ENCODE measurements at places on chromosomes 1 and 21.

DNA sequence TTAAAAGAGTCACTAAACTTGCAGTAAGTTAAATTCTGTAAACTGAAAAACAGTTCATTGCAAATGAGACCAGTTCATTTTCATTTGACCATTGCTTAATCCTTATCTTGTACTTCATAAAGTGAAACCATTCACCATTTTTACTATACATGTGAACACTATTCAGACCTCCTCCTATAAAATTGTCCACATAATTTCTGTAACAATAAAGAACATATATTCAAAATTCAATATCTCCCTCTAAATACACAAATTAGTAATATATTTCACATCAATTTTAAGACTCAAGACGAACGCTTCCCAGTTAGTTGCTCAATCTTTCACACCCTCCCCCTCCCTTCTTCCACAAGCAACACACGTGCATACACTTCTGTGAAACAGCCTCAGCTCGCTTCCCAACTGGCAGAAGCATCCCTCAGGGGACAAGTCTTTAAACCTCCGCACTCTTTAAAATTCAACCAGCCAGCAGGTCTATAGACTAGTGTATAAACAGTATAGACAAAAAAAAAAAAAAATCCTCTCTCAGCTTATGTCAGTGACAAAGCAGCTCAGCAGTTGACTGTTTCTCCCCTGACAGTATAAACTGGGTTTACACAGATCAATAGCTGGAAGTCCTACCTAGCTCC, 99.6 kb downstream of the DENND1B start:
- no peak for DNase-seq
- H3K4me3 ChIP-seq, result no peak overlapping the region
- H3K4me1 ChIP-seq, result peaks cover 3% of the 10 kb centered on the region
- no peaks in the 10 kb centered on the region for H3K27me3 ChIP-seq
- no peaks in the 10 kb centered on the region for H3K36me3 ChIP-seq

GRCh38 chr1:42674682-42675081, 7.5 kb upstream of the YBX1 start:
- no peak overlapping the region for H3K27ac ChIP-seq
- no peak overlapping the region for H3K4me3 ChIP-seq
- H3K27me3 ChIP-seq, result no peaks in the 10 kb centered on the region
- H3K36me3 ChIP-seq, result peaks cover 58% of the 10 kb centered on the region
- no peak for DNase-seq
- H3K4me1 ChIP-seq, result peaks cover 6% of the 10 kb centered on the region

DNA sequence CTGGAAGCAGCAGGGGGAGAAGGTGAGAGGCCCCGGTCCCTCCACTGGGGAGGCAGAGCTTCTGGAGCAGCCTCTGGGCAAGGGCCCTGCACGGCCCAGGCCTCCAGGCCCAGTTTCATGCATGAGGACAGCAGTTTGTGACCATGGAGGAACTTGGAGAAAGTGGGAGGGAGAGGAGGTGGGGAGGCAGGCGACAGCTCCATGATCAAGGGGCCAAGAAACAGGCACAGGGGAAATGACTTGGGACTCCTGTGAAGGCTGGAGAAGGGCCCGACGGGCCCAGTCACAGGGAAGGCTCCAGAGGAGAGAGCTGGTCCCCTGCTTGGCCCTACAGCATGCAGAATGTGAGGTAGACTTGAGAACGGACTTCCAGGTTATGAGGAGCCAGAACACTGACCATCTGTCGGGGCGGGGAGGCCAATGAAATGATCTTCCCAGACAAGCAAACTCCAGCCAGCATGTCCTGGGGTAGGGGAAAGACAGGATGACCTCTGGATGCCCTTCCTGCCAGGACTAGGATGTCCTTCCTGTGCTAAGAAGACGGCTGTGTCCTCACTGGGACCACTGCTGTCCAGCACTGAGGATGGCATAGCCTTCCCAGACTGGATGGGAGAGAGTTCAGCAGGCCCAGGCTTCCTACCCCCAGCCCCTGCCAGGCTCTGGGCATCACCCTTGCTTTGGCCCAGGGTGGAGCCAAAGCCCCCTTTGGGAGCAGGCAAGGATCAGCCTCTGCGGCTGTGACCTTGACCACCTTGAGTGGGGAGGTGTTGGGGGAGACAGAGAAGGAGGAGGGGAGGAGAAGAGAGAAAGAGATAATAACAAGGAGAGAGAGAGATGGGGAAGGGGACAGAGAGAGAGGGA, 548.2 kb downstream of the PTPRU start:
- no peak for DNase-seq
- no peak overlapping the region for H3K27ac ChIP-seq
- peaks cover 40% of the 10 kb centered on the region for H3K27me3 ChIP-seq
- no peak overlapping the region for H3K4me3 ChIP-seq
- H3K36me3 ChIP-seq, result no peaks in the 10 kb centered on the region
- H3K4me1 ChIP-seq, result no peaks in the 10 kb centered on the region

DNA sequence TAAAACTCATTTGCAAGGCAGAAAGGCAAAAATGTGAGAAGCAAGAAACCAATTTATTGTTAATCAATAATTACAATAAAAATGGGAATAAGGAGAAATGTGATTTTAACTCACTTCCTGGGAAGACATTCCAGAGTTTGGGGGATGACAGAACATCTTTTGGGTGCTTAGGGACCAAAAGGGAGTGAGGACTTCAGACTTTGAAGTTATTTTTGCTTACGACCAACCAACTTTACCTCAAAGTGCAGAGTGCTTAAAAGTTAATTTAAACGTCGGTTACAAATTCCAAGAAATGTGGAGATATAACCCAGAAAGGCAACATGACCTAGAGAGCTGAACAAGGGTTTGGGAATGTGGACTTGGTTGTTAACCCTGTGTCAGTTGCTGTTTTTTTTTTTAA, 234.5 kb upstream of the C1orf105 start:
- no peaks in the 10 kb centered on the region for H3K36me3 ChIP-seq
- no peak for DNase-seq
- no peak overlapping the region for H3K4me3 ChIP-seq
- peaks cover 40% of the 10 kb centered on the region for H3K4me1 ChIP-seq

DNA sequence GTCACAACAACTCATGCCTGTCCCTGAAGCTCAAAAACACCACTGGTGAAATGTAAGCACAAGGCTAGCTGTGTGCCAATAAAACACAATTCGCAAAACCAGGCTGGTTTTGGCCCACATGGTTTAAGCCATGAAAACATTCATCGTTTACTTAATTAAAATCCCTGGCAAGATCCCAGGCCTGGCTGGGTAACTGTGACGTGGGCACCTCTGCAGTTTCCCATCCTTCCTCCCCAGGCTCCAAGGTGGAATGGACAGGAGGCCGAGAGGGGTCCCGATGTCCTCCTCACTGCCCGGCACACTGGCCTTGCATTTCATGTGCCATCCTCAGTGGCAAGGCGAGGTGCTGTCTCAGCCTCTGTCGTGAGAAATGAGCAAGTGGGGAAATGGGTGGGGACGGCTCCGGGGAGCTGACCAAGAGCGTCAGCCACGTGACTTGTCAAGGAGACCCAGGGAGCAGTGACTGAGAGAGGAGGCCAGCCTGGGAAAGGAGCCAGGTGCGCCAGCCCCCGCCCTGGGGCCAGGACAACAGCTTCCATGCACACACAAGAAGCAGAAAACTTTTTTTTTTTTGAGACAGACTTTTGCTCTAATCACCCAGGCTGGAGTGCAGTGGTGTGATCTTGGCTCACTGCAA, 153.1 kb upstream of the RAB4A start:
- H3K4me3 ChIP-seq, result no peak overlapping the region
- no peaks in the 10 kb centered on the region for H3K27me3 ChIP-seq
- no peak for DNase-seq
- H3K27ac ChIP-seq, result no peak overlapping the region
- peaks cover 2% of the 10 kb centered on the region for H3K36me3 ChIP-seq

GRCh38 chr1:76659171-76659940, 207.9 kb upstream of the ST6GALNAC5 start:
- H3K4me1 ChIP-seq, result no peaks in the 10 kb centered on the region
- H3K36me3 ChIP-seq, result no peaks in the 10 kb centered on the region
- peaks cover 26% of the 10 kb centered on the region for H3K27me3 ChIP-seq
- DNase-seq, result no peak
- H3K4me3 ChIP-seq, result no peak overlapping the region
- H3K27ac ChIP-seq, result no peak overlapping the region

GRCh38 chr1:16075337-16076030, 2.0 kb upstream of the FAM131C start:
- H3K36me3 ChIP-seq, result no peaks in the 10 kb centered on the region
- no peak overlapping the region for H3K4me3 ChIP-seq
- H3K4me1 ChIP-seq, result peaks cover 24% of the 10 kb centered on the region

DNA sequence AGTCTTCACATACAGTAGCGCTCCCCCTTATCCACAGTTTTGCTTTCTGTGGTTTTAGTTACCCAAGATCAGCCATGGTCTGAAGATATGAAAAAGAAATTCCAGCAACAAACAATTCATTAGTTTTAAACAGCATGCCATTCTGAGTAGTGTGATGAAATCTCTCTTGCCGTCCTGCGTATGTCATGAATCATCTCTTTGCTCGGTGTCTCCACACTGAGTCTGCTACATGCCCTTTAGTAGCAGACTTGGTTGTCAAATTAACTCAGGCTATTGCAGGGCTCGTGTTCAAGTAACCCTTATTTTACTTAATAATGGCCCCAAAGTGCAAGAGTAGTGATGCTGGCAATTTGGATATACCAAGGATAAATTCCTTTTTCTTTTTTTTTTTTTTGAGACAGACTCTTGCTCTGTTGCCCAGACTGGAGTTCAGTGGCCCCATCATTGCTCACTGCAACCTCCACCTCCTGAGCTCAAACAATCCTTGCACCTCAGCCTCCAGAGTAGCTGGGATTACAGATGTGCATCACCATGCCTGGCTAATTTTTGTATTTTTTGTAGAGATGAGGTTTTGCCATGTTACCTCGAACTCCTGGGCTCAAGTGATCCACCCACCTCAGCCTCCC, 22.6 kb downstream of the PHACTR4 start:
- no peak overlapping the region for H3K4me3 ChIP-seq
- H3K4me1 ChIP-seq, result peaks cover 19% of the 10 kb centered on the region
- peaks cover 6% of the 10 kb centered on the region for H3K36me3 ChIP-seq

GRCh38 chr21:33856893-33857527, 58.6 kb downstream of the ATP5PO start:
- DNase-seq, result no peak
- no peak overlapping the region for H3K4me3 ChIP-seq
- H3K27me3 ChIP-seq, result peaks cover 7% of the 10 kb centered on the region
- H3K4me1 ChIP-seq, result no peaks in the 10 kb centered on the region
- no peak overlapping the region for H3K27ac ChIP-seq

GRCh38 chr1:195576641-195577040, 1031.6 kb downstream of the KCNT2 start:
- H3K36me3 ChIP-seq, result no peaks in the 10 kb centered on the region
- H3K4me1 ChIP-seq, result no peaks in the 10 kb centered on the region
- H3K27ac ChIP-seq, result no peak overlapping the region
- DNase-seq, result no peak
- no peak overlapping the region for H3K4me3 ChIP-seq
- no peaks in the 10 kb centered on the region for H3K27me3 ChIP-seq

GRCh38 chr1:52916241-52916975, 5.1 kb downstream of the ECHDC2 start:
- peaks cover 2% of the 10 kb centered on the region for H3K4me1 ChIP-seq
- H3K27ac ChIP-seq, result no peak overlapping the region
- H3K4me3 ChIP-seq, result no peak overlapping the region
- no peaks in the 10 kb centered on the region for H3K27me3 ChIP-seq
- no peak for DNase-seq
- no peaks in the 10 kb centered on the region for H3K36me3 ChIP-seq

DNA sequence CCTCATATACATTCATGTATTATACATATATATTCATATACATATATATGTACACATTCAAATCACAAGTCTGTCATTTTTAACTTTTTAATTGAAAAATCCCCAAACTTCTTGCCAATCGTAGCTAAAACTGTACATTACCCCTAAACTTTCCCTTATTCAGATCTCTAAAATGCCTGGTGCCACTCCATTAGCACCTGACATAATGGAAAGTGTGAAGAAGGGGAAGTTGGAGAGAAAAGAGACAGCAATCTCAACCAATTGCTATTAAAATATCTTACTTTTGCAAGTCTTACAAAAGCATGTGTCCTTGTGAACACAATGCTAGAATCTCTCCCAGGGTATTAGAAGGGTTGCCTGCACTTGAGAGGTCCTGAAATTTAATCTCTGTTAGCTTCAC, 22.7 kb upstream of the PRKACB start:
- H3K4me3 ChIP-seq, result no peak overlapping the region
- H3K36me3 ChIP-seq, result no peaks in the 10 kb centered on the region
- peaks cover 22% of the 10 kb centered on the region for H3K4me1 ChIP-seq
- peak overlapping the region; percentile 16 for H3K27ac ChIP-seq
- no peak for DNase-seq
- no peaks in the 10 kb centered on the region for H3K27me3 ChIP-seq

- no peaks in the 10 kb centered on the region for H3K36me3 ChIP-seq
- no peak overlapping the region for H3K27ac ChIP-seq
- H3K4me3 ChIP-seq, result no peak overlapping the region
- no peak for DNase-seq
Observed at GRCh38 chr1:188350104-188350503, 1521.4 kb downstream of the PLA2G4A start.

GRCh38 chr1:219041818-219042217, 131.9 kb upstream of the LYPLAL1 start:
- DNase-seq, result no peak
- no peaks in the 10 kb centered on the region for H3K27me3 ChIP-seq
- H3K36me3 ChIP-seq, result no peaks in the 10 kb centered on the region
- H3K27ac ChIP-seq, result no peak overlapping the region
- H3K4me3 ChIP-seq, result no peak overlapping the region

GRCh38 chr21:41316200-41317062, at the start of gene FAM3B:
Gene FAM3B, plus strand, starts transcription at chr21:41316801. Its CDS starts 79 bp downstream, at chr21:41316880.
- H3K4me1 ChIP-seq, result peaks cover 6% of the 10 kb centered on the region
- no peak for DNase-seq
- peaks cover 65% of the 10 kb centered on the region for H3K27me3 ChIP-seq
- H3K27ac ChIP-seq, result no peak within 1 kb of the TSS

DNA sequence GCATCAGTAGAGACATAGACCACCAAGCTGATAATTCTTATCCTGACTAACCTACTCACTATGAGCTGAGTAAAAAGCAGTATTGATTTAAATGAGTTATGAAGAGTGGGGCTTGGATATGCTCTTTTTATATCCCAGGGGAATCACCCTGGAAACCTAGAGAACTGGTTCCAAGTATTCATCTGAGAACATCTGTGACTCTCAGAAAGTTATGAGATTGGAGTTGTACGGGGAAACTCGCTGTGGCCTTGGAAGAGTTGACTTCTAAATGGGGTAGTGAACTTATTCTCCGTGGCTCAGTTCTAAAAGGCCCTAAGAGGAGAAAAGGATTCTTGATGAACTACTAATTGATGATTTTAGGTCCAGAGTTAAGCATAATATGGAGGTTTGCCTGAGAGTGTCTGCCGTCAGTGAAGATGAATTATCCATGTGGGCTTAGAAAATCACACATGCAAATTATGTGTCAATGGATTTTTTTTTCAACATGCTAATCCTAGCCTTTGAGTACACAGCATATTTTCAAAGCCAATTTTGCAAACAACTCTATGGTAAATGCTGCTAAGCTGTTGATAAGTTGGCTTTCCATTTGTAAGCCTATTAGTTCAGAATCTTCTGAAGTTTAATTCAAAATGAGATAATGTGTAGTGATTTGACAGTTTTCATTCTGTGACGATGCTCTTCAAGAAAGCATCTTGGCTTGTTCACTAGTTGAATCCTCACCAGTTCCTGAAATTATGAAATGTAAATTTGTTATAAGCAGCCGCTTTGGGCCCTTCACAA, 122.7 kb downstream of the FGGY start:
- no peak for DNase-seq
- H3K36me3 ChIP-seq, result peaks cover 18% of the 10 kb centered on the region
- H3K4me3 ChIP-seq, result no peak overlapping the region

Data from stimulated activated naive B cell treated with anti-CD40 and anti-IgM and Interleukin-4, amounts not matched to agents 10 μg/mL and 1 μg/mL and 100 μg/mL, for 72 hours (primary cell).